Activated gamma-delta T cell (primary cell): ENCODE measurements at places on chromosomes 2 and 18.

DNA sequence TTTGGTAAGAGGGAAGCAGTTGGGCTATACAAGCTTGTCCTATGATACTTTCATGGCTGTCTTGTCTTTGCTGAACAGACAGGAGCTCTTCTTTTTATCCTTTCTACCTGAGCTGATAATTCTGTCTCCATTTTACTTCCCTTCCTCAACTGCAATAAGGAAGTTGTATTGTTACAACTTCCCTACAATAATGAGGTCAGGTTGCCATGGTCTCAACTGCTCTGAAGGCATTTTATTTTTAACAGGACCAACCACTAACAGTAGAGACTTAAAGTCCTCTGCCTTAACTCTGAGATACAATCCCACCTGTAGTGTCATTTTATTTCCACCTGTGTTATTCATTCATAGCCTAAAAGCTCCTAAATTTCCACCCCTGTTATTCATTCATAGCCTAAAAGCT is 118.6 kb upstream of the PGAP1 start:
- no peak for DNase-seq

- no peak for DNase-seq
Observed at GRCh38 chr2:101740555-101740964, 43.1 kb downstream of the MAP4K4 start.

DNA sequence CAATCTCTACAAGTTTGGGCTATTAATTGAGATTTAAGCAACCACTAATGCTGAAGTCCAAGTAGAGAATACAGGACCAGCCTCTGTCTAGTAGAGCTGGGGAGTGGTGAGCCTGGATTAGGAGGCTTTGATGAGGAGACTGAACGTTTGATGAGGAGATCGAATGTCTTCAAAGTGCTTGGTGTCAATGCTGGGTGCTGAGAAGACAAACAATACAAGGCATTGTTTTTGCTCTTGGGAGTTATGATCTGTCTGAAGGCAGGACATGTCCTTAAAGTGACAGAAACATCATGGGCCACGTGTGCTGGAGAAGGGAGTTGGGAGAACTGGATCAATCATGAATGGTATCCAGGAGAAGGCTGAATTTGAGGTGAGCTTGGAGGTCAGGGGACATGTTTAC is 143.6 kb downstream of the SPHKAP start:
- DNase-seq = no peak

- no peak for DNase-seq
Observed at GRCh38 chr2:20224716-20225293, at the start of gene SDC1. TSS of gene SDC1 (minus strand) at chr2:20225130. CDS start at chr2:20224867, 263 bp downstream.

DNA sequence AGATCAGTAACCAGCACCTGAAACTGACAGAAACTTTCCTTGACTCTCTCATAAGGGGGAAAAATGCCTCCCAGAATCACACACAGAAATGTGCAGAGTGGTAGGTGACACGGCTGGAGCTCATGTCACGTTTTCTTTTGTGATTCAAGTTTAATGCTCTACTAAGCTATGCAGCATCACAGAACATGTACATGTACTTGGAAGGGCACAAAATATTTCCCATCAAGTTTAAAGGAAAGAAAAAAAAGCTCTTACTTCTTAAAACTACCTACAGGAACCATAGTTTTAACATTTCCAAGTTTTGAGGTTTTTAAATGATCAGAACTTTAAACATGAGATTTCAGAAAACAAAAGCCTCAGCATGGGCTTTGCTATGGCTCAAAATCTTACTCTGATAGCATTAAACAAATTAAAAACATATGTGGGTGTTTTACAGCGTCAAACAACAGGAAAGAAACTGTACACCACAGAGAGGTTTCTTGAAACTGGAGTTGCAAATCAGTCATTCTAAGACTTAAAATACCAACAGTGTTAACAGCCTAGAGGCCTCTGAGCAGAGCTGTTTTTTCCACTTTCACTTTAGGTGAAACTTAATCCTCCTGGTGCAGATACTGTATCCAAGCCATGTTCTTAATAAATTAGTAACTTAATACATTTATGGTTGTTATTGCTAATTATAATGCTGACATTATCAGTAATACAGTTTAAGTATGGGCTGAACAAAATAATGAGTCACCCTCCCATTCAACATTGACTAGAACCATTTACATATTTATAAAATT is 30.1 kb downstream of the MBP start:
- no peak for DNase-seq

DNA sequence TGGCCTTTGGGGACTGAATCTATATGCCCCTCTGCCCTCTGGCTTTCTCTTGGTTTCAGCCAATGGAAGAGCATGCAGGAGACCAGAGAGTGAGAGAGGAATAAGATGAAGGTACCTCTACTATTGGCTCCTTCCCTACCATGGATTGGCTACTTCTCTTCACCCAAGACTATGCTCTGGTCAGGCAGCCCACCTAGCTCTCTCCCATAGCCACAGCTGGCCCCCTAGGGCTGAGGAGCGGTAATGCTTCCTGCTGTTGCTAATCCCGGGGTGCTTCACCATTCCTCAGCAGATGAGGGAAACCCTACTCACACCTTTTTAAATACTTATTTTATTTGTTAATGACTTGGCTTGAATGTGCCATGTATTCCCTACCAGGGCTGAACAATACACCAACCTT is 142.4 kb downstream of the MREG start:
- DNase-seq = no peak
